Transverse colon (tissue), 4 donors: ENCODE measurements at places on chromosomes 11 and 22. TPM values are rescaled to one million over a fixed set of nuclear protein-coding genes. Genes with fewer than 3 reads are reported as not detected.

PAX6 gene
- total RNA-seq, result 0.40 TPM

CD3D gene
- total RNA-seq, result not detected

DNA sequence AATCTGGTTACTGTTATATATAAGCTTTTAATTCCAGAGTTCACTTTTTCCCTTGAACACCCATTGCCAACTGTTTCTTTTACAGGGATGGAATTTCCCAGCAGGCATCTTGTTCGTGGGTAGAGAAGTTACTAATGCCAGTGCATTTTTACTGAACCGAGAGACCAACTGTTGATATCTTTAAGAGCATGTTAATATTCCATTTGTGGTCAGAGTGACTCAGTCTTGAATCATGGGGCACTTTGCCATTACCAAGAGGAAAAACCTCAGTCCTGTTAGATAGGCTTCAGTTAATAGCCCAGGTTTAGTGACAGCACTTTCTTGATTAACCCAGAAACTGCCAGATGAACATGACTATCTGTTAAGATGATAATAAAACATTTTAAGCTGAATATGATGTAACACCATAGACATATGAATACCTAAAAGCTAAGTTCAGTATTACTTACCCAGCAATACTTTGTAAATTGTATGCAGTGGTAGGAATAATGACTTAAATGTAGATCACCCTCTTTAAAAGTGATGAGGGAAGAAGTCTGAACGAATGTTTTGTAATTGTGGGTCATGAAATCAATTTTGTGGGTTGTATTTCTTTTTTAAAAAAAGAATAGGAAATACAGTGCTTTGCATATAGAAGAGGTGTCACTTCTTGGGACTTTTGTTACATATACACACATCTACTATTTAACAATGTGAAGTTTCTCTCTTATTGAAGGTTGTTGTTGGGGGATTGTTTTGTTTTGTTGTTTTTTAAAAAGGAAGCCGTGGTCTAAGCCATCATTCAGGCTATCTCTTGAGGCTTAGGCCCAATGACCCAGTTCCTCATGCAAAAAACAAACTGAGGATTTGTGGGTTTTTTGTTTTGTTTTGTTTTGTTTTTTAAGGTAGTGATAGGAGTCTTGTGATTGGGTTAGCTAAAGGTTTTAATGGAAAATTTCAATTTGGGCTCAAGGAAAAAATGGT, 79.2 kb upstream of the GRIK4 start:
- no peak for DNase-seq

PATE2 gene
- total RNA-seq, result not detected

VPREB1 gene
- not detected for total RNA-seq

DNA sequence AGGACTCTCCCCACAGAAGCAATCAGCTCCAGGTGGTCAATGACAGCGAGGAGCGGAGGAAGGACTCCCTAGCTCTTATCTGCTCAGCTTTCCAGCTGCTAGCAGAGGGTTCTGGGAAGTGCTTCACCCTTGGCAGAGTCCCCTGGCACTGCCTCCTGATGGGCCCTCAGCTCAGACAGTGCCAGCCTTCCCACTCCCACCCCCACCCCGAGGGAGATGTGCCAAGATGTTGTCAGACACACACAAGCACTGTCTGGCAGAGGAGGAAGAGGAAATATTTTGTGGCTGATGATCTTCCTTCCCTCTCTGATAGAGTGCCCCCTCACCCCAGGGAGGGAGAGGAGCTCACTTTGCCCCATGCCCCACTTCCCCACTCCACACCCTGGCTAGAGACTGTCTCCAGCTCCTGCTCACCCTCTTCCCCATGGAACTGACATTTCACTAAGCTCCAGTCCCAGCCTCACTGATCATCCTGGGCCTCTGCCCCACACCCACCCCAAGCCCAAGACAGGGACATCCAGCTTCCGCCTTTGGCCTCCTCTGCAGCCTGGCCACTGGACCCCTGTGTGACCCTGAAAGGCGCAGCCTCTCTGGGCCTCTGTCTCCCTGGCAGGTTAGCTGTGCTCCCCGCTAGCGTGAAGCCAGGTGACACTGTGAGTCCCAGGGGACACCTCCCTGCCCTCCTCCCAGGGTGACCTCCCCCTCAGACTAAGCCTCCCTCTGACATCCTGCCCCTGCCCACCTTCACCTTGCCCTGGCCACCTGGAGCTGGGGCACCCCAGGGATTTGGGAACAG, 44.5 kb downstream of the SLCO2B1 start:
- peak; percentile 22 for DNase-seq

DNA sequence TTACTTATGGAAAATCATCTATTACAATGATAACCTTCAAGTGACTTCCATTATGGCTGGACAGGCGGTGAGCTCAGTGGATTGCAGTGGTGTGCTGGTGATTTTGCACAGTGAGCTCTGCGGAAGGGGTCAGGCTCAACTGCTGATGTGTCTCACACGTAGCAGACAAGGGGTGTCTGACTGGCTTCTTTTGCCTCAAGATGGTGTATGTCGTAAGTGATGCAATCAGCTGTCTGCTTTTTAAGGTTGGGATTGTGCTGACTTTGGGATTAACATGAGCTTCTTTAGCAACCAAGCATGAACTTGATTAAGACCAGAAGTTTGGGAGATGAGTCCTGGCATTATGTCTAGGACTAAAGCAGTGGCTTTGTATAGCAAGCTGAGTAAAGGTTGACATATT, 49.5 kb downstream of the POLD3 start:
- DNase-seq, result no peak

- no peak for DNase-seq
Observed at GRCh38 chr11:109970516-109971183, 122.5 kb upstream of the ZC3H12C start.

CALCB gene
- total RNA-seq, result 0.75 TPM

GRCh38 chr11:100727410-100727809, 40.3 kb downstream of the ARHGAP42 start:
- DNase-seq, result no peak

SEC14L6 gene
- total RNA-seq, result not detected

DNA sequence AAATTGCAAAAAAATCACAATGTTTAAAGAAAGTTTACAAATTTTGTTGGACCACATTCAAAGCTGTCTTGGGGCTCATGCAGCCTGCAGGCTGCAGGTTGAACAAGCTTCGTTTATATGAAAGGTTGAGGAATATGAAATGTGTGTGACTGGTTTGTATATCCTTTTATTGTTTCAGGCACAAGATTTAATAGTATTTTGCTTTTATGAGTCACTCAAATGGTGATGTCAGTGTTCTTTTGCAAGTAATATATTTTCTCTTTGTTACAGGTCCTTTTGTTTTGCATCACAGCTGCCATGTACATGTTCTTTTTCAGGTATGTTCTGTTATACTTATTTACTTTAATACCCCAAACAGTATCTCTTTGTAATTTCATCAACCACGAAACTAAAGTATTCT, 198.6 kb downstream of the TMEM135 start:
- no peak for DNase-seq

- peak; percentile 44 for DNase-seq
Observed at GRCh38 chr11:95849087-95849825, 59.0 kb downstream of the CEP57 start.

DNA sequence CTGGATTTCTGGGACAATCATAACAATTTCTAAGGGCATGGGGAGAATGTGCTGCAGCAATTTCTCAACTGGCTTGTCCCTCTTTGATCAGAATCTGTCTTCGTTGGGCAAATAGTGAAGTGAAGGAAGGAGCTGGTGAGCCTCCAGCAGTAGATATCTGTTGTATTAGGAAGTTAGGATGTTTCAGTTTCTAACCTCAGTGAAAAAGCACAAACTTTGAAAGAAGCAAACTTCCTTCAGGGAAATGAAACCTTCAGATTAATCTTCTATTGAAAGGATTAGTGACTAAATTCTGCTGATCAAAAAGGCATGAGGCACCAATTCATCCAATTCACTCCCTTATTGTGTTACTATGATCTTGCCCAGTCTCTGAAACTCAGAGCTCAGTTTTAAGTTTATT, 24.3 kb downstream of the LMO2 start:
- DNase-seq, result no peak

TIGD3 gene
- total RNA-seq, result 3.0 TPM

DNA sequence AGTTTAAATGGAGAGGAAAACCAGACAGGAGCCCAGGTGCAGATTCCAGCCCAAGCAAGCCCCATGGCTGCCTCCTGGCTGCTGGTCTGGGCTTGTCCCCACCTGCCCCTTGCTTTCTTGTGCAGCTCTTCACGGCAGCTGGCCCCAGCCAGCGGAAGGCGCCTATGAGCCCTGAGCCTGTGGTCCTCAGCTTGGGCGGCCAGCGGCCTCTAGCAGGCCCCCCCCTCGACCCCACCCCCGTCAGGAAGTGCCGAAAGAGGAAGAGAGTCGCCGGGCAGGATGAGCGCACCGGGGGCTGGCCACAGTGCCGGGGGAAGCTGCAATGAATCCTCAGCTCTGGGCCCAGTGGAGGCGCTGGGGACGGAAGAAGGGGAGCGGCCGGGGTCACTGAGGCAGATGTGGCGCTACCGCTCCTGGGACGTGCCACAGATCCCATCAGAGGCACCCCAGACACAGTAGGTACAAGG, 2.1 kb upstream of the DGKZ start:
- DNase-seq, result peak; percentile 43

DNA sequence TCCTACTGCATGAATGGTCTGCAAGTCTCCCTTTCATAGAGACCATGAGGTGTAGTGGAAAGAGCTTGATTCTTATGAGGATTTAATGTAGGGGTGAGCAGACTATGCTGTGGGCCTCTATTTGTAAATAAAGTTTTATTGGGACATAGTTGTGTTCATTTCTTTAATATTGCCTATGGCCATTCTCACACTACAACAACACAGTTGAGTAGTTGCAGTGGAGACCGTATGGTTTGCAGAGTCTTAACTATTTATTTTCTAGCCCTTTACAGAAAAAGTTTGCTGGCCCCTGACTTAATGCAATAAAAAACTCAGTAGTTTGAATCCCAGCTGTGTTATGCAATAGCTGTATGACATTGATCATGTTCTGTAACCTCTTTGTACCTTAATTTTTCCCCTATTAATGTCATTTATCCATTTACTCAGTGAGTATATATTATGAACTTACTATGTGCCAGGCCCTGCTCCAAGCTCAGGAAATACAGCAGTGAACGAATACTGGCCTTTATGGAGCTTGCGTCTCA, 106.3 kb downstream of the ATXN10 start:
- DNase-seq, result no peak

- peak; percentile 35 for DNase-seq
Observed at GRCh38 chr11:64165481-64165841, 452 bp downstream of the MACROD1 start.

NRGN gene
- total RNA-seq, result 0.96 TPM

GRCh38 chr11:113994077-113994954, 19.4 kb downstream of the HTR3A start:
- no peak for DNase-seq

DNA sequence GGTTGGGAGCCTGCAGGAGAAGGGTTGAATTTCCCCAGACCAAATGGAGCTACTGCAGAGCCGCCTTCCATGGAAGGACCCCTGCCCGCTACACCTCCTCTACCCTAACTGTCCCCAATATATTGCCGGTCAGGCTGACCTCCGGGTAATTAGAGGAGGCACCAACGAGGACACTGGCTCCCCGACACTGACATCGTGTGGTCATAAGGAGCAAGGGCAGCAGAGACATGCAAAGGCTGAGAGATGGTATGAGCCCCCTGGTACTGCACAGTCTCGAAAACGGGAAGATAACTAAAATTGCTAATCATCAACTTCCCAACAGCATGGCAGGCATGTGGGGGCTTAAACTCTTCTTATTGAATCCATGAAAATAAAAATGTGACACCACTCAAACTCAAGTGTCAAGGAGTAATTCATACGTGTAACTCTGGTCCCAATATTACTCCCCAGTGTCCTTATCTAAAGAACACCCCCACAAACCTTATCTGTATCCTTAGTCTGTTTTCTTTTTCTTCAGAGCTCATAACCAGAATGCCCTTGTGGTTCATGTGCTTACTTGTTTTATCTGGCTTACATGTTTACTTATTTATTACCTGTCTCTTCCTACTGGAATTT, 4.4 kb downstream of the CAVIN3 start:
- DNase-seq, result peak; percentile 45

DNA sequence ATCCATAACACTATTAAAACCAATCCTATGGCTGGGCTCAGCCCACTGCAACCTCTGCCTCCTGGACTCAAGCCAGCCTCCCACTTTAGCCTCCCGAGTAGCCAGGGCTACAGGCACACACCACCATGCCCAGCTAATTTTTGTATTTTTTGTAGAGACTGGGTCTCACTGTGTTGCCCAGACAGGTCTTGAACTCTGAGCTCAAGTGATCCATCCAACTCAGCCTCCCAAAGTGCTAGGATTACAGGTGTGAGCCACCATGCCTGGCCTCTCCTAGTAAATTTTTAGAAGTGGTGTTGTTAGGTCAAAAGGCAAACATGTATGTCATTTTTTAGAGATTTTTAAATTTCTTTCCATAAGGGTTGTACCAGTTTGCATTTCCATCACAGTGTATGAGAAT, 14.2 kb downstream of the F2 start:
- DNase-seq, result no peak

DCDC1 gene
- total RNA-seq, result not detected

GRCh38 chr11:86849679-86850078, 49.3 kb downstream of the PRSS23 start:
- no peak for DNase-seq

- DNase-seq, result no peak
Observed at GRCh38 chr11:40746282-40746681, 713.2 kb downstream of the LRRC4C start.

PKNOX2 gene
- total RNA-seq, result 0.75 TPM

PACS1 gene
- total RNA-seq, result 52.0 TPM

DNA sequence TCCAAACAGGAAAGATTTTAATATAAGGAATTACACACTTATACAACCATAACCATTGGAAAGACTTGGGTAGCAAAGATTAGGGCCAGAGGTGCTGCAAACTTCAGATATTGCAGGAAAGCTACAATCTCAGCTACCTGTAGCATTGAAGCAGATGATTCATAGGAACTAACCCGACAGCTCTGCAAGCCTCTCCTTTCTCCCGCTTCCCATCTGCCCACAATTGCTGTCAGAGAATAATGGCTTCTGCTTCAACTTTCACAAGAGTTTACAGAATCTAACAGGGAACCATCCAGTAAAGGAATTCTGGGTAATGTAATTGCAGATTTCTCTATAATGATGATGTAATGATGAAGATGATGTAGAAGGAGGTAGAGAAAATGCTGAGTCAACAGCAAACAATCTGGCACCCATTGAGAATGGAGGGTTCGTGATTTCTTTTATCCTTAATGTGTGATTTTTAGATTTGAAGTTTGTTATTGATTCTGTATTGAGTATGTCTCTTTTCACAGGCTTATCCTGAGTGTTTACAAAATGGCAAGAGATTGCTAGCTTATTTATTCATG, 70.8 kb upstream of the USP47 start:
- DNase-seq, result no peak

- no peak for DNase-seq
Observed at GRCh38 chr11:130424613-130425140, 3.7 kb downstream of the ADAMTS8 start.
